A549 treated with CpdA at 1 μM for 4 hours (cell line): ENCODE measurements at places on chromosomes 7 and 10. TPM values are rescaled to one million over a fixed set of nuclear protein-coding genes. Genes with fewer than 3 reads are reported as not detected.

Gene WDFY4
- under 0.01 TPM in 1 of 5 replicates, not detected in the others for total RNA-seq

Gene RNF148
- not detected in 5 replicates for total RNA-seq

Gene RSBN1L
- total RNA-seq, result 9.0 to 13.1 TPM (median 9.3 TPM) in 5 replicates

Gene PCGF5
- 31.7 to 35.1 TPM (median 32.6 TPM) in 5 replicates for total RNA-seq

Gene LRRN3
- total RNA-seq, result 0.06 to 0.17 TPM (median 0.07 TPM) in 5 replicates

Gene PAX2
- total RNA-seq, result 0.15 to 0.32 TPM (median 0.23 TPM) in 5 replicates

Gene HOGA1
- total RNA-seq, result 0.81 to 2.0 TPM (median 1.3 TPM) in 5 replicates

Gene NKX1-2
- 0.03 TPM in 1 of 5 replicates, not detected in the others for total RNA-seq

Gene AMZ1
- 0.05 TPM in 1 of 5 replicates, not detected in the others for total RNA-seq

Gene GALNT17
- total RNA-seq, result not detected in 5 replicates

Gene PPP1R17
- total RNA-seq, result not detected in 5 replicates

Gene NODAL
- total RNA-seq, result not detected in 5 replicates

Gene TRPV5
- total RNA-seq, result not detected in 5 replicates

Gene ANXA8L1
- total RNA-seq, result 80.3 to 122 TPM (median 96.8 TPM) in 5 replicates

Gene MLXIPL
- 0.78 to 1.7 TPM (median 1.4 TPM) in 5 replicates for total RNA-seq

Gene GLI3
- 0.16 to 0.33 TPM (median 0.21 TPM) in 5 replicates for total RNA-seq

Gene SLC13A1
- total RNA-seq, result not detected in 5 replicates

Gene CFAP70
- 0.14 to 0.28 TPM (median 0.21 TPM) in 5 replicates for total RNA-seq

Gene DLX5
- total RNA-seq, result not detected in 5 replicates

Gene PRF1
- 0.05 TPM in 1 of 5 replicates, not detected in the others for total RNA-seq

Gene C7orf33
- total RNA-seq, result not detected in 5 replicates

Gene FAM241B
- total RNA-seq, result 18.3 to 21.2 TPM (median 19.5 TPM) in 5 replicates

Gene PGAM2
- not detected in 5 replicates for total RNA-seq

Gene PLAU
- 155 to 168 TPM (median 161 TPM) in 5 replicates for total RNA-seq

Gene BMI1
- 26.5 to 36.6 TPM (median 32.8 TPM) in 5 replicates for total RNA-seq
